Effector CD8-positive, alpha-beta T cell (primary cell): ENCODE measurements at places on chromosomes 7 and 10.

DNA sequence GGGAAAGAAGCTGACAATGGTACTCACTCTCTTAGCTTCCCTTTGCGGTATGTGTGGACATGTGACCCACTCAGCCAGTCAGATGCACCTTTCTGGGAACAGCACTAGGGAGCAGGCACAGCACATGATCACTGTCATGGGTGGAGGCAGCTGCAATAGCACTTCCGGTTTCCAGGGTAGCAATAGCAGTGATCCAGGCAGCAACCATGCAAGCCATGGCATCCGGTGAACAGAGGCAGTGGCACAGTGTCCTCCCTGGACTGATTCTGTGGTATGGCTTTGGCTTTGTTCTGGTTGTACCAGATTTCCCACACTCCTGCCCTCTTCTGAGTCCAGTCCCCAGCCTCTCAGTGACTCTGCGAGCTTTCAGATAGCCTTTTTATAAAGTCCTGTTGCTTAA lies 86.8 kb upstream of the NAMPT start:
- DNase-seq = no peak

- DNase-seq = no peak
These were observed 75.3 kb upstream of the AGBL3 start for GRCh38 chr7:134910968-134911367.

DNA sequence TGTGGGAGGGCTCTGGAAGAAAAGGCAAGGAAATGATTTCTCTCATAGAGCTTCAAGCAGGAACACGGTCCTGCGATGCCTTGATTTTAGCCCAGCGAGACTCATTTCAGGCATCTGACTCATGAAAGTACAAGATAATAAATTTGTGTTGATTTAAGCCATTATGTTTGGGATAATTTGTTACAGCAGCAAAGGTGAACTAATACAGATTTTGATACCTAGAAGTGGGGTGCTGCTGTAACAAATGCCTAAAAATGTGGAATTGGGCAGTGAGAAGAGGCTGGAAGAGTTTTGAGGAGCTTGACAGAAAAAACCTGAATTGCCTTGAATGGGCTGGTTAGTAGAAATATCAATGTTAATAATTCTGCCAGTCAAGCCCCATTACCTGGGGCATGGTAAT lies 44.1 kb upstream of the NRF1 start:
- no peak for DNase-seq

GRCh38 chr10:56449770-56450169 lies 88.7 kb upstream of the ZWINT start:
- no peak for DNase-seq

GRCh38 chr10:62050893-62051433 lies 149.5 kb downstream of the ARID5B start:
- DNase-seq = no peak

DNA sequence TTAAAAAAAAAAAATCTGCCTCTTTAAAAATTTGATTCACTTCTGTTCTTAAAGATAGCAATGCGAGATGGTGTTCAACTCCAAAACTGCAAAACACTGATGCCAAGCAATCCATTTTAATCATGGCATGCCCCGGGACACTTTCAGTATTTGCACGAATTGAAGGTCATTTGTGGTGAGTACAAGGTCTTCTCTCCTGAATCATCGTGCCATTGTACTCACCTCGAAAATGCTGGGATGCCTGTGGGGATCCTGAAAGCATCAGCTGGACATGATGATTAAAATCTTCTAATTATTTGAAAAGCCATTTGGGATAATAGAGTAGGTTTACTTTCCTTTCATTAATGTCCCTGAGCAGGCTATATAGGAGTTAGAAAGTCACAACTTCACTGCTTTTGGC lies 125.1 kb upstream of the NRP1 start:
- DNase-seq = no peak

DNA sequence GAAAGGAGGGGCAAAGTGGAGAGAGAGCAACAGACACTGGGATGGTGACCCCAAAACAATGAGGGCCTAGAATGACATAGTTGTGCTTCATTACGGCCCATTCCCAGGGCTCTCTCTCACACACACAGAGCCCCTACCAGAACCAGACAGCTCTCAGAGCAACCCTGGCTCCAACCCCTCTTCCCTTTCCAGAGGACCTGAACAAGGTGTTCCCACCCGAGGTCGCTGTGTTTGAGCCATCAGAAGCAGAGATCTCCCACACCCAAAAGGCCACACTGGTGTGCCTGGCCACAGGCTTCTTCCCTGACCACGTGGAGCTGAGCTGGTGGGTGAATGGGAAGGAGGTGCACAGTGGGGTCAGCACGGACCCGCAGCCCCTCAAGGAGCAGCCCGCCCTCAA lies 20.7 kb downstream of the PRSS2 start:
- no peak for DNase-seq

GRCh38 chr7:116271963-116272886 lies 61.9 kb downstream of the TES start:
- DNase-seq = no peak

DNA sequence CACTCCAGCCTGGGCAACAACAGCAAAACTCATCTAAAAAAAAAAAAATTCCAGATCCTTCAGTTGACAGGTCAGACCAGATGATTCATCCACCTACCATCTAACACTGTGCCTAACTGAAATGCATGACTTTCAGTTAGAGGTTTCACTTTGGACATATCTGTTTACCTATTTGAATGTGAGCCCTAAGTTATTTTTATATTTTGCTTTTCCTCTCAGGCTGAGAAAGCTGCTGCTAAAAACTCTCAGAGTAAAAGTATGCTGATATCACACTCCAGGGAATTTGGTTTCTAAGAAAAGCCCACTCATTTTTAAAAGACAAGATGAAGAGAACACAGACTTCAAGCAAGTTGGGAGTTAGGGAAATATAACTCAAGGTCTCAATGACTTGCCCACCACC lies 126.0 kb downstream of the SGMS1 start:
- DNase-seq = no peak

- no peak for DNase-seq
These were observed 1.3 kb downstream of the CYTH3 start for GRCh38 chr7:6271060-6271658.

GRCh38 chr10:62512732-62513475 lies 138.7 kb downstream of the ZNF365 start:
- DNase-seq = no peak

DNA sequence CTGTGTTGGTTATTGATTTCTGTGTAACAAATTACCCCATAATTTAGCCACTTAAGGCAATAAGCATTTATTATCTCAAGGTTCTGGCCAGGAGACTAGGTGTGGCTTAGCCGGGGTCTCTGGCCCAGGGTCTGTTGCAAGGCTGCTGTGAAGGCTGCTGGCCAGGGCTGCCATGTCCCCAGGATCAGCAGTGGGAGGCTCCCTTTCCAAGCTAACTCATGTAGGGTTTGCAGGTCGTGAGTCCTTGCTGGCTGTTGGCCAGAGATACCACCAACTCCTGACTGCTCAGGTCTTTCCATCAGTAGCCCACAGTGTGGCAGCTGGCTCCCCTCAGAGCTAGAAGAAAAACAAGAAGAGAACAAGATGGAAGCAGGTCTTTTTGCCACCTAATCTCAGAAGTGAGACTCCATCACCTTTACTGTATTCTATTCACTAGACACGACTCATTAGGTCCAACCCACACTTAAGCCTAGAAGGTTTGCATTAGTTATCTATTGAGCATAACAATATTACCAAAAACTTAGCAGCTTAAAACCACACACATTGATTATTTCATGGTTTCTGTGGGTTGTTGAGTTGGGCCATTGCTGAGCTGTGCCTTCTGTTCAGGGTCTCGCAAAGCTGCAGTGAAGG lies 185.6 kb downstream of the PFKFB3 start:
- DNase-seq = no peak

DNA sequence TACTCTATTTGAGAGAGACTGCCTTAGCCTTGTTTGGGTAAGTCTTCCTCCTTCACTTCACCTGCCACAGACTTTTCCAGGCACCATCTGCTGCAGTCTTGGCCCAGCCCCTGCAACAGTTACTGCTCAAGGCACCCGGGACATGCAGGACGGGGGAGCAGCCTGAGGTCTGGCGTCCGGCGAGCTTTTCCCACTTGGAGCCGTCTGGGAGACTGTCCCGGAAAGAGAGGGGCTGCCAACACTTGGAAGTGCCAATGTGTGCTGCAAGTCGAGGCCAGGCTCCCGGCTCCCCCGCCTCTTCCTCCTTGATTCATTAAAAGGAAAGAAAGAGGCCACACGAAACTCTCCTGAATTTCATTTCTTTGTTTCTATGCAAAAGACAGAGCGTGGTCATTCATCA lies 13.7 kb downstream of the HTRA1 start:
- DNase-seq = no peak

DNA sequence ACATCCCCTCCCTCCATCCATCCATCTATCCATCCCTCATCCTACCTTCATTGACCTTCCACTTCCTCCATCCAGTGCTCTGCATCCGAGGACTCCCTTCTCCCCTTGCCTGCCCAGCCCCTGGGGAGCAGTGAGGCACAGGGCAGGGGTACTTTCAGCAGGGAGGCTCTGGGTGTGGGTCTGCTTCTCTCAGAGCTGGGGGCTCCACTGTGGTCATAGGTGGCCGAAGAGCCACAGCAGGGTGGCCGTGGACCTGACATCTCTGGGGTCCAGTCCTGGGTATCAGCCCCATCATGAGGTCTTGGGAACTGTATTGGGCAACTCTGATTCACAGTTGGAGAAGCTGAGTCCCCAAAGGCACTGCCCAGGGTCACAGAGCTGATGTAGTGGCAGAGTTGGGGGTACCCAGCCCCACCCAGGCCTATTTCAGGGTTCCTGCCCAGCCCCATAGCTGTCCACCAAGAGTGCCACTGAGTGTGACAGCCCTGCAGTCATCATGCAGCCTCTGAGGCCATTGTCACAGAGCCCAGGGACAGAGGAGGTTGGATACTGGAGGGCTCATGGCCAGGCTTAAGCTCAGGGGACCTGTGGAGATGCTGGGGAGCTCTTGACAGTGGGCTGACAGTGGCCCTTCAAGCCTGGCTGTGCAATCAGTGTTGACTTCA lies 35.3 kb upstream of the DPYSL4 start:
- DNase-seq = no peak

- DNase-seq = no peak
These were observed 132.4 kb downstream of the CDK14 start for GRCh38 chr7:90728568-90728967.
